ENCODE measurements at places on chromosomes 1 and 21.

DNA sequence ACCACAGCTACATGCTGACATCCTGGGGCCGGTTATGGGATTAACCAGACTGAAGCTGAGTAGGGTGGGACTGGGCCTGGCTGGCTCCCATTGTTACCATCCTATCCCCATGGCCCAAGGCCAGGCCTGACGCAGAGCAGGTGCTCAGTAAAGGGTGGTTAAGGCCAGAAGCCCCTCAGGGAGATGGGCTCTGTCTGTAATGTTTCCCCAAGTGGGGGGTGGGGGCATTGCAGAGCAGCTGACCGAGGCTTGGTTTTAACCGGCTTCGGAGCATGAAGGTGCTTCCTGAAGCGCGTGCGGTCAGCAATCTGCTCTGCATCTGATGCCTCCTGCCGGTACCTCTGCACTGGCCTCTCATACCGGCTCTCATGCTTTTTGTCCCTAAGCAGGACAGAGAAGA lies 83.4 kb upstream of the ACTL8 start:
- no peak for DNase-seq

- DNase-seq: peak; percentile 71
These were observed 819 bp upstream of the GPR3 start for GRCh38 chr1:27391511-27392095.

DNA sequence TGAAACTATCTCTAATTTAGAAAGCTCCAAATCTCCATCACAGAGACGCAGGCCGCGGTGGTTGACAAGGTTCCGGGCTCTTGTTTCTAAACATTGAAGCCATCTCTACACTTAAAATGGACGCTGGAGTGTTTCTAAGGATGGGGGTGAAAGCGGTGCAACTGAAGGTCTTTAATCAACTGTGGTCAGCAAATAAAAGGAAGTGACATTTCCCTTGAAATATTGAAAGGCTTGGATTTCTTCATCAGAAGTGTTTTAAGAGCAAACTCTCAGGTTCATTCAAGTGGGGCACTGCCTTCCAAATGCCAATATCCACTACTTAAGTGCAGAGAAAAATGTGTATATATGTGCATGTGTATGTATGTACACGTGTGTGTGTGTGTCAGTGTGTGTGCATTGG lies 117.3 kb downstream of the KAZN start:
- no peak for DNase-seq

DNA sequence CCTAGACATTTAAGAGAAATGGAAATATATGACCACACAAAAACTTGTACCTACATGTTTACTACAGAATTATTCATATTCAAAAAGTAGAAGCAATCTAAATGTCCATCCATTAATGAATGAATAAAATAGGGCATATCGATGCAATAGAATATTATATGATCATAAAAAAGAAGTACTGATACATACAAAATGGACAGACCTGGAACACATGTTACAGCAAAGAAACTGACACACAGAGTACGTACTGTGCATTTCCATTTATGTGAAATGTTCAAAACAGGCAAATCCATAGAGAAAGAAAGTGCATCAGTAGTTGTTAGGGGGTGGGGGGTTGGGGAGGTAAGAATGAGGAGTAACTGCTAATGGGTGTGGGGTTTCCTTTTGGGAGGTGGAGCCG lies 39.2 kb downstream of the B3GALNT2 start:
- DNase-seq: no peak

GRCh38 chr1:147768101-147768500 lies 7.7 kb upstream of the GJA5 start:
- no peak for DNase-seq

DNA sequence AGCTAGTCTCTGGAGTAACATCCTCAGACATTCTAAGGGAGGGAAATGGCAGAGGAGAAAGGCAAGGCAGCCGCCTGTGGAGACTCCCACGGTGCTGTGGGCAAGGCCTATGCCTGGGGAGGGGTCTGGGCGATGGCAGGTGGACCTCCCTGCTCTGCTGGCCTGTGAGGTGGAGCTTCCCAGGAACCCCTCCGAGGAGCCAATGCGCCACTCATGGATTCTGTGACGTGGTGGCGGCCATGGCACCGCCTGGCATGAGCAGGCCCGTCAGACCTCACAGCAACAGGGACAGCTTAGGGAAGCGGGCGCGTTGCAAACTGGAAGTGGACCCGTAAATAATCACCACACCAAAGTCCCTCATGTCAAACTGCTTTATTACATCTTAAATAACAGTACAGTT lies 6.7 kb upstream of the NADK start:
- DNase-seq: no peak

All from hematopoietic multipotent progenitor cell treated with erythropoietin and hydrocortisone succinate and interleukin-3 and kit ligand, for 8 days (in vitro differentiated cells).